ENCODE measurements at places on chromosomes 3 and 15.

DNA sequence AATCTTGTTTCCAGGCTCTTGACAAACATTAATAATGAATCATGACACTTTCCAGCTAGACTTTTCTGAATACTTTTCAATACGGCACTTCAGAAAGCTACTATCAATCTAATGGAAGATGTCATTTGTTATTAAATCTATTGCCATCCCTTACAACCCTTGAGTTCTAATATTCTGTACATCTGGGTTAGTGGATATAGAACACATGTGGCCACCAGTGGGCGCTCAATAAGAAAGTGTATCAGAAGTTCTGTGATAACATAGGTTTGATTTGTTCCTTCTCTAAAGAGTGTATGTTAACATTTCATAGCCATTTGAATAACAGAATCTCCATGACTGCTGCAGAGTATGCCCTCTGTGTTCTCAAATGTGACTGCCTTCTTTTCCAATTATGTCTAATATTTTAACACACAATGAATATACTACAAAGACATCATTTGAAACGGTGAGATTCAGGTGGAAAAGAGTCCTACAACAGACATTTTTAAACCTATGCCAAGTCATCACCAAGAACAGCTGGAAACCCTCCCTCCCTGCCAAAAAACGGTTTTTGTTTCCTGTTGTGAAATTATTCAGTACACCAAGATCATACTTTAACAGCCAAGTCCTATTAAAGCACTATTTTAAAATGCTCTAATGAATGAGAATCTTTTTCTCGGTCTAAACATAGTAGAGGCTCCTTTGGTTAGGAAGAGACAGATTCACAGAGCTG lies 22.2 kb downstream of the ALDH1A2 start:
- DNase-seq: no peak

DNA sequence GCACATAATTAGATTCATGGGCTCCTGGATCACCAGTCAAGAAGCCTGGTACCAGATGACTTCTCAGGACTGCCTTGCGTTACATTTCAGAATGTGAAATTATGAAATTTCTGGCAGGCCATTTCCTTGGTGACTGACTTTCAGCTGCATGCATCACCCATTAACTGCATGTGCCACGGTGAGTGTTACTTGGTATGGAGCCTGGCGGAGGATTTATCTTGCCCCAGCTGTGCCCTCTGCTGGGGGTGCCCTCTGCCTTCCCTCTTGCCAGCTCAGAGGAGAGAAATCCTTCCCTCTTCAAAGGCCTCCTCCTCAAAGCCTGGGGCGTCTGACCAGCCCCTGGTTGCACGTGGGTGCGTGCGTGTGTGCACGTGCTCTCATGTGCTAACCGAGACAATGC lies 57.7 kb upstream of the CTSH start:
- no peak for DNase-seq

DNA sequence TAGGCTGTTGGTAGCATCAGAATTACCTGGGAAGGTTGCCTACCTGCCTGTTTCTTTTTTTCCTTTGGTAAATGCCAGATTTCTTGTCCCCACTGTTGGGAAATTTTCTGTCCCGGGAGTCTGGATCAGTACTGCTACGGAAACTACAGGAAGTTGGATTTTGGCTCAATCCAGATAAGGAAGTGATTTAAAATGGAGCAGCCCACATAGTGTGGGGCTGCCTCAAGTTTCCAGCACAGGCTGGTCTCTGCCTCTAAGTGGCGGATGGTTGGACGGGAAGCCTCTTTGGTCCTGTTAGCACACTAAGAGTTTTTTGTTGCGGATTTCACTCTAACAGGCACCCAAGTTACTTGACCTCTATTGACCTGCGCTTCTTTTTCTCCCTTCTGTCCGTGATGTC lies 54.7 kb downstream of the EEFSEC start:
- no peak for DNase-seq

DNA sequence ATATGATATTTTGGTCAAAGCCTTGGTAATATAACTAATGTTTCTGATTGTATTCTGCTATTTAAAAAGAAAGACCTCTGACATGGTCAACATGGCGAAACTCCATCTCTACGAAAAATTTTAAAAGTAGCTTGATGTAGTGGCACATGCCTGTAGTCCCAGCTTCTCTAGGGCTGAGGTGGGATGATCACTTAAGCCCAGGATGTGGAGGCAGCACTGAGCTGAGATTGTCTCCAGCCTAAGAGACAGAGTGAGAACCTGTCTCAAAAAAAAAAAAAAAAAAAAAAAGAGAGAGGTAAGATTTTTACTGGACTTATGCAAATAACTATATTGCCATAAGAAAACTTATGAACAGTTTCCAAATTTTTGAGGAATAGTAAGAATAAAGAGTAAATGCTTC lies 30.5 kb upstream of the SLC27A2 start:
- DNase-seq: no peak

- DNase-seq: no peak
Observed at GRCh38 chr3:190175490-190175889, 54.8 kb upstream of the P3H2 start.

GRCh38 chr15:77672135-77672534 lies 39.4 kb upstream of the LINGO1 start:
- DNase-seq: no peak

GRCh38 chr3:126279853-126280252 lies 77.4 kb downstream of the KLF15 start:
- DNase-seq: no peak

DNA sequence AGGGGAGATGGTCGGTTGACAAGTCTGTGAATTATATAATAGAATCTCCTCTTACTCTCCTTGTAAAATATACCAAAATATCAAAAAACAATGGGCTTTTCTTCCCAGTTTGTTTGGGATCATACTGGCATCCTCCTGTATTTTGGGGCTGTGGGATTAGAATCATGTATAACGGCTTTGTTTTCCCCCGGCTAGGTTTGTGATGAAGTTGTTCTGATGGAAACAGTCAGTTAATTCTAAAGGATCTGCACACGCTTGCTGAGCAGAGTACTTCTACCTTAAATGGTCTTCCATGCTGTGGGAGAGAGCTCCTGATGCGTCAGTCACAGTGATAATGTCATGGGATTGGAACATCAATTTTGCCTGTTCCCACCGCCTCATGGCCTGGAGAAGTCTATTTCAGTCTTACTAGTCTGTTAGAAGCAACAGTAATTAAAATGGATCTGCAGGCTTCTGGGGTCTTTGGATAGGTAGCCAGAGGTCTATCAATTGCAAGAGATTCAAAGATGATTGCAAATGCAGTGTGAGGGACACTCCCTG lies 81.3 kb downstream of the ITPR1 start:
- DNase-seq: no peak

- DNase-seq: no peak
Observed at GRCh38 chr15:78002996-78003395, 74.5 kb downstream of the TBC1D2B start.

- no peak for DNase-seq
Observed at GRCh38 chr3:122886946-122887345, 92.1 kb downstream of the SLC49A4 start.

DNA sequence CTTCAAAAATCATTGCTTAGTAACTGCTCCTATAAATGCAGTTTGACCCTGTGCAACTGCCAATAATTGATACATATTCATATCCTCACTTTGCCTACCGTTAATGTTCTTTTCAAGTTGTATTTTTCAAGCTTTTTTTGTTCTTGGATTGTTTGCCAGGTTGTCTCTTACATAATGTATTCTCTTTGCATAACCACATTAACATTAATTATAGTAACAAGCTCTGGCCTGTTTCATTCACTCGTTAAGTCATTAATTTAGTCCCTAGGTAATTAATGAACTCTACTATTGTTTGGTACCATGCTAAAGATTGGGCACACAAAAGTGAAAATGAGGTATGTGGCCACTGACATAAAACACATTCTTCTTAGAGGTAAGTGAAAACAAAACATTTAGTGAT lies 1338.8 kb downstream of the NSUN3 start:
- no peak for DNase-seq

DNA sequence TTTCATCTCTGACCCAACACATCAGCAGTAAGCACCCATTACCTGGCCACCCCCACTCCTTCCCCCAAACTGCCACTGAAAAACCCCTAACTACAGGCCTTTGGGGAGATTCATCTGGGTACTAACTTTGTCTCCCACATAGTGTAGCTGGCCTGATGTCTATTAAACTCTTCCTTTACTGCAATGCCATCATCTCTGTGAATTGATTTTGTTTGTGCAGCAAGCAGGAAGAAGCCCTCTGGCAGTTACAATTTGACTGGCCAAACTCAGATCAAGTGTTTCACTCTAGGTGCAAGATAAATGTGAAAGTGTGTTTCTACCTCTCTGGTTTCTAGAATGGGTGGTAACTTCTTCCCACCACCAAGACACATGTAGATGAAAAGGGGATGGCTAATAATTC lies 26.7 kb upstream of the OR5K4 start:
- no peak for DNase-seq

DNA sequence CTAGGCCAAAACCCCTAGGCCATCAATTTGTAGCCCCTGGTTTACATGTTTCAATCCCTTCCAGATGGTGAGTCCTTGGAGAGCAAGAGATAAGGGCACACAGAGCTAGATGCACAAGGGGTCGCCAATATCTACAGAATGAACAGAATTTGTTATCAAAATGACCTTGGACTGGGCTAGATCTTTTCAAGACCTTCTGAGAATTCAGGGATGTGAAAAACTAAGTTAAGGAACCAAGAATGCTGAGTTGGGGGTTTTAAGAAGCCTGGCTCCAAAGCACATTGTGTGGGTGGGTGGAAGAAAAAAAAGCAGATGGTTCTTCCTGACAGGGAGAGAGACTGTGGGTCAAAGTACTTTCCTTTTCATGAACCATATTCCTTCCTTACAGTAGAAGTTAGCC lies 10.2 kb downstream of the CDCP1 start:
- no peak for DNase-seq

- no peak for DNase-seq
Observed at GRCh38 chr3:97230486-97230885, 416.1 kb downstream of the EPHA6 start.

- no peak for DNase-seq
Observed at GRCh38 chr3:141840737-141841544, 35.5 kb upstream of the ATP1B3 start.

DNA sequence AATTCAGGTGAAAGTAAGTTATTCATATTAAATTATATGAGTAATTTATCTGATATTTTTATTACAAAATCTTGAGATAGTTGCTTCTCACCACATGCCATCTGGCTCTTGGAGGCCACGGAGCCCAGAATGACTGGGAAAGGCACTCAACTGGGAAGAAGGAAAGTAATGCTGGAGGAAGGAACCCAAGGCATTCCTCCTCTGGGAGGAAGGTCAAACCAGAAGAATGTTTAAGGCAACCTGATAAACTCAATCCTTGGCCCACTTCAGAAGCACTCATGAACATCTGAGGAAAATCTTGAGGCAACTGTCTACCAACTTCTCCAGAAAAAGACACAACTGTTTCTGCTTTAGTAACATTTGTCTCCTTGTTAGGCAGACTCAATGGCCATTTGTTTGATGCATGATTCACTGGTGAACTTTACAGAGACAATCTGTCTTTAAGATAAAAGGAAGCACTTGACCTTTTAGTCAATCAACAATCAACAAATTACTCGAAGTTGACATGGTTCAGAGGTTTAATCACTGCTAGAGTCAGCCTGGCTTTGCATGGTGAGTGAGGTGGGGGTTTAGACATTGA lies 261.4 kb upstream of the MME start:
- DNase-seq: no peak

GRCh38 chr15:84638103-84638502 lies 16.0 kb downstream of the WDR73 start:
- no peak for DNase-seq

GRCh38 chr3:147422196-147422595 lies 13.0 kb downstream of the ZIC1 start:
- DNase-seq: no peak

GRCh38 chr3:71391361-71391760 lies 192.2 kb downstream of the FOXP1 start:
- no peak for DNase-seq

GRCh38 chr3:159432682-159433340 lies 555.8 kb upstream of the IL12A start:
- DNase-seq: no peak

- no peak for DNase-seq
Observed at GRCh38 chr15:49438962-49439631, 16.1 kb downstream of the FGF7 start.

- DNase-seq: no peak
Observed at GRCh38 chr3:117118604-117119003, 409.0 kb downstream of the TUSC7 start.

- no peak for DNase-seq
Observed at GRCh38 chr3:184756151-184757021, 44.5 kb upstream of the MAGEF1 start.

- DNase-seq: no peak
Observed at GRCh38 chr3:66344848-66345578, 124.2 kb downstream of the SLC25A26 start.

DNA sequence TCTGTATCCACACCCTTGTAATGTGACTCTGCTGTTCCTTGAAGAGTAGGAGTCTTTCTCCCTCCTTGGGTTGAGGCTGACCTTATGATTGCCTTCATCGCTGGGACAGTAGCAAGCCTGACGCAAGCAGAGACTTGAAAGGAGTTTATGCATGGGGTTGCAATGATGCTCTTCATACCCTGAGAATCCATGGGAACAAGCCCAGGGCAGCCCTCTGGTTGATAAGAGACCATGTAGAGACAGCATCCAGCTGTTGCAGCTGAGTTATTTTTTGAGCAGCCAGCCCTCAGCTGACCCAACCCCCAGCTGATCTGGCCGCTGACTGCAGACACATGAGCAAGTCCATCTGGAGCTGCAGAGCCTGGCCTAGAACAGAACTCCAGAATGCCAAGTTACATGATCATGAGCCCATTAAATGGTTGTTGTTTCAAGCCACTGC lies 60.6 kb upstream of the ARNT2 start:
- no peak for DNase-seq

DNA sequence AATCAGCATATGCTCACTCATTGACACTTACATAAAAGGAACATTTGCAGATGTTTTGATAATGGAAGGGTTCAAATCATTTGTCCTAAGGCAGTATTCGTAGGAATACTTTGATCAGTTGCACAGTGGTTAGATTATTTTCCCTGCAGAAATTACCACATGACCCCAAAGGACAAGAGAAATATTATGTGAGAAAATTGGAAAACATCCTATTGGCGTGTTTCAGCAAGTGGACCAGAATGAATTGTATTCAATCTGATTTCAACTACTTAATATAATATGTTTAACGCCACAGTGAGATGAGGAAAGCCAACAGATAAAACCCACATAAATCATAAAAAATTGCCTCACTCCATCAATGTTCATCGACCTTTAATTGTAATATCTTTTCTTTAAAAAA lies 195.0 kb upstream of the MDFIC2 start:
- DNase-seq: no peak

GRCh38 chr3:127165036-127165435 lies 27.9 kb upstream of the PRR23E start:
- DNase-seq: no peak

- no peak for DNase-seq
Observed at GRCh38 chr15:58538225-58538727, 106.5 kb downstream of the LIPC start.

GRCh38 chr3:41933154-41933676 lies 28.7 kb downstream of the ULK4 start:
- no peak for DNase-seq

GRCh38 chr3:66038384-66038725 lies 363 bp downstream of the MAGI1 start:
- DNase-seq: no peak
